ENCODE measurements at places on chromosomes 4 and X.

GRCh38 chr4:14254926-14255325 is 627.4 kb upstream of the BOD1L1 start:
- no peak for DNase-seq

DNA sequence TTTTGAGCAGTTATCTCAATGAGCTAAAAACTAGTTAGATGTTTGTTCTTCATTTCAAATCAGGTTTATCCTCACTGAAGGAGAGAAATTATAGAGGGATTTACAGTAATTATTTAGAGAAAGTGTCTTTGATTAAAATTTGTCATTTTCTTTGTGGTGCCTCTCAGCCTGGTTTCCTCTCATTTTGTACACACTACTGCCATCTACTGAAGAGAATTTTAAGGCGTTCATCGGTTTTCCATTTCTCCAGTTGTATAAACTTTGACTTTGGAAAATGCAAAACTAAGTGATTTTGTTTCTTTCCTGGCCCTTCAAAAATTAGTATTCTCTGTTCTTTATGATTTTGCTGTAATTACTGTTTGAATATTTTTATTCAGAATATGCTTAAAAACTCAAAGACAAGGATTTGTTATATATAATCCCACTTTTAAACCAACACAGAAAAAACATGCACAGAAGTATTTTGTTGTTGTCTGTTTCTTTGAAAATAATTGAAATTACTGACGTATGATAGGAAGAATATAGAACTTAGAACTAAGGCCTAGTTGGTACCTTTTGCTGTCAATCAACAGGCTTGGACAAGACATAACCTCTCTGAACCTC is 34.4 kb upstream of the ANXA3 start:
- peak; percentile 9 for DNase-seq

DNA sequence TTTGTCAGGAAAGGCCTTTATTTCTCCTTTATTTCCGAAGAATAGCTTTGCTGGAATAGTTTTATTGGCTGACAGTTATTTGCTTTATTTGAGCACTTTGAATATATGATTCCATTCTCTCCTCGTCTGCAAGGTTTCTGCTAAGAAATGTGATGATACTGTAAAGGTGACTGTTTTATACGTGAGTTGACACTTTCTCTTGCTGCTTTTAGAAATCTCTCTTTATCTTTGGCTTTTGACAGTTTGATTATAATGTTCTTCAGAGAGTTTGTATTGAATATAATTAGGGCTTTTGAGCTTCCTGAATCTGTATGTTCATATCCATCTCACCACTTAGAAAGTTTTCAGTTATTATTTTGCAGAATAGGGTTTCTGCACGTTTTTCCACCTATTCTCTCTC is 1003.7 kb upstream of the SLIT2 start:
- DNase-seq = no peak

DNA sequence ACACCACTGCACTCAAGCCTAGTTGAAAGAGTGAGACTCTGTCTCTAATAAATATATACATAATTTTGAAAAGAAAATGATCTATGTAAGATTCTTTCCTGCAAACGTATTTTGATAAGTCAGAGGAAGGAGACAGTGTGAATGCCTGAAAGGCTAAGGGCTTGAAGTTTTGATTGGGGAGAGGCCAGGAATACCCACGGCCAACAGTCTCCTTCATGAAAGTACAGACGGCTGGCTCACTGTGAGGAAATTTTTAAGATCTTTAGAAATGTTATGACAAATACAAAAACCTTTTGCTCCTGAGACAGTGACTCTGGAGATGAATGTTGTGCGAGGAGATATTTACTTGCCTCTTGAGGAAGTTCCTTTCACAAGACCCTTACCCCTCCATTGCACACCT is 111.4 kb upstream of the KLHL13 start:
- no peak for DNase-seq

GRCh38 chrX:110180176-110180927 is 137.5 kb downstream of the AMMECR1 start:
- DNase-seq = peak; percentile 32

DNA sequence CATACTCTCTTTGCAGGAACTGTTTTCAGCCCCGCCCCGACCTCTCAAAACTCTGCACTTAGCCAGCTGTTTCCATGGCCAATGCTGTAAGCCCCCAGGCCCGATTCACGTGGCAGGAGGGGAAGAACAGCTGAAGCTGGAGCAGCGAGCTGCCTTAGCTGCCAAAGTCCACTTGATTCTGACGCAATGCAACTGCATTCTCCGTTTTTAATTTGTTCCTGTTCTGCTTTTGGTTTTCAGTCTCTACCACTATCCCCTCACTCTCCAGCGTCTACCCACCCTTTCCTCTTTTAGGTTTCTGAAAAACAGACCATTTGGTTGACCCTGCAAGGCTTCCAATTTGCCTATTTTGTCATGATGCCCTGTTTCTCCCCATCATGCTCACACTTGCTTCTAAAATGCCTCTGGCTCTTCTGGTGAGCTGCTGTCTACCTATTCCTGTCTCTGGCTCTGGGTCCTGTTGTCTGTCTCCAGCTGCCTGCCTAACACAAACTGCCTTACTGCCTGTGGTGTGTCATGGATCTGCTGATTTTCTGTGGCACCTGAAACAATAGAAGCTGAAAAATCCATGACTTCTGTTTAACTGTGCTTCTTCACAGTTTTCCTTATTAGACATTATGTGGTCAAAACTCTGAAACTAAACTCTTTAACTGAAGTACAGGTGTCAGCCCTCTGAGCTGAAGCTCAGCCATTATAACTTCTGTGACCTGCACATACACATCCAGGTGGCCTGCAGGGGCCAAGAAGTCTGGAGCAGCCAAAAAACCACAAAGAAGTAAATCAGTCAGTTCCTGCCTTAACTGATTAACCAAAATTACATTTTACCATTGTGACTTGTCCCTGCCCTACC is 160.5 kb upstream of the AGTR2 start:
- no peak for DNase-seq

- DNase-seq = no peak
Measured at GRCh38 chrX:11414091-11414490, 120.9 kb downstream of the AMELX start.

- no peak for DNase-seq
Measured at GRCh38 chr4:172553216-172553615, 615.4 kb upstream of the GALNT7 start.

DNA sequence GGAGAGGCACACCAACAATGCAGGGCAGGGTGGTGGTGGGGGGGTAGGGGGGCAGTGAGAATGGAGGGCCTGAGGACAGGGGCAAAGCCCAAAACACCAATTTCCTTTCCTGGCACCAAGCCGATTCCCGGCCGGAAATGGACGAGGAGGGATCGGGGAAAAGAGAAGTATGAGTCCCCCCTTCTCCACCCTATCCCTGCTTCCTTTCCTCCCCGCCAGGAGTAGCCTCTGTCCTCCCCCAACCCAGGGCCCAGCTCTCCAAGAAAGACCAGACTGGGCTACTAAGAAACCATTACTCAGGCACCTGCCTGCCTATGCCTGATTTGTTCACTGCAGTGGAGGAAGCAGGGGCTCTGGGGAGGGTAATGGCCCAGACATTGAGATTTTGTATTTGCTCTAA is 402 bp downstream of the CCDC120 start:
- no peak for DNase-seq

- no peak for DNase-seq
Measured at GRCh38 chr4:175776217-175776616, 35.8 kb downstream of the GPM6A start.

- no peak for DNase-seq
Measured at GRCh38 chrX:104565791-104566680, at the start of gene IL1RAPL2. TSS of gene IL1RAPL2 (plus strand) at chrX:104566199.

- DNase-seq = no peak
Measured at GRCh38 chr4:12724510-12724909, 759.6 kb downstream of the RAB28 start.

DNA sequence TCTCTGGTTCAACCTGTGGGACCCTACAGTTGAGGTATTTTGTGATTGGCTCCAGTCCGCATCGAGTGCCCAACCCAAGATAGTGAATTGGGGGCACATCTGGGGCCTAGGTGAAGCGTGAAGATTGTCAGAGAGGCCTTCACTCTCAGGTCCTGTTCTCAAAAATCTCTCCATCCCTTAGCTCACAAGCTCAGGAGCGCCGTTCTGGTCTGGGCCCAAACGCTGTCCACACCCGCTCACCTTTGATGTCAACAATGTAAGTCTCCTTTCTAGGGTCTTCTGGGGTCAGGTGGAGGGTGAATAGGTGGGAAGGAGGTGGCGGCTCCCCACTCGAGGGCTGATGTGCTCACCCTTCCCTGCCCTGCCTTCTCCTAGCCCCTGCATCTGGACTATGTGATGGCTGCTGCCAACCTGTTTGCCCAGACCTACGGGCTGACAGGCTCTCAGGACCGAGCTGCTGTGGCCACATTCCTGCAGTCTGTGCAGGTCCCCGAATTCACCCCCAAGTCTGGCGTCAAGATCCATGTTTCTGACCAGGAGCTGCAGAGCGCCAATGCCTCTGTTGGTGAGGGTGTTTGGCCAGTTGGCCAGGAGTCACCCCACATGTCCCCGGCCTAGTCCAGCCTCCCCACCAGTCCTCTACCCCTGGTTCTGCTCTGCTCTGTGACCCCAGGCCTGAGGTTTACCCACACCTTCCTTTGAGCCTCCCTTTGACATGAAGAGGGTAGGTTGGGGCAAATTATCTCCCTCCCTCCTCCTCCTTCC is 7.6 kb upstream of the CDK16 start:
- no peak for DNase-seq

DNA sequence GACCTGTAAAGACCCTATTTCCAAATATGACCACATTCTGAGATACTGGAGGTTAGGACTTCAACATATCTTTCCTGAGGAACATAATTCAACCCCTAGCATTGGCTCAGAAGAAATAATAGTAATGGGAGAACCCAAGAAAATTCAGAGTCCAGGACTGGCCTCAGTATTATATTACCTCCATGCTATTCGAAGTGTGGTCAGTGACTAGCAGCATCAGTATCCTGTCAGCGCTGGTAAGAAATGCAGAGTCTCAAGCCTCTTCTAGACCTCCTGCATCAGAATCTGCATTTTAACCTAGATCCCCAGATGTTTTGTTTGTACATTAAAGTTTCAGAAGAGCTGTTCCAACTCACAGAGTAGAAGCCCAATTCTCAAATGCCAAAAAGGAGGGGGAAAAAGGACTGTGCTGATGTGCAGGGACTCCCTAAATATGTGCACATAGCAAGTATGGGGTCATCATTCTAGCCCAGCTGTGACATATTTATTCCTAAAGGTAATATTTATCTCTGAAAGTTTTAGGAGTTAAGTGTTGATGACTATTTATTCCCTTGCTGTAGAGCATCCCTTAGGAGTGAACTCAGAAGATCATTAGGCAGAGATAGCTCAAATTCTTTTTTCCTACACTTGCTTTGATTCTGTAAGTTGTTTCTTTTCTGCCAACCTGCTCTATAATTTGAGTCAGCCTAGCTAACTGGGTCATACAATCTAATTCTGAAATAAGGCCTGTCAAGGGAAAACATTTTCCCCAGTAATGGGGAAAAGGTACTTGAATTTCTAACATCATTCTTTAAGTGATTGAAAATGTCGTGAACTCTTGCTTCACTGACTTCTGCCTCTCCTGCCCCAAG is 361.9 kb downstream of the ARHGAP24 start:
- DNase-seq = no peak

DNA sequence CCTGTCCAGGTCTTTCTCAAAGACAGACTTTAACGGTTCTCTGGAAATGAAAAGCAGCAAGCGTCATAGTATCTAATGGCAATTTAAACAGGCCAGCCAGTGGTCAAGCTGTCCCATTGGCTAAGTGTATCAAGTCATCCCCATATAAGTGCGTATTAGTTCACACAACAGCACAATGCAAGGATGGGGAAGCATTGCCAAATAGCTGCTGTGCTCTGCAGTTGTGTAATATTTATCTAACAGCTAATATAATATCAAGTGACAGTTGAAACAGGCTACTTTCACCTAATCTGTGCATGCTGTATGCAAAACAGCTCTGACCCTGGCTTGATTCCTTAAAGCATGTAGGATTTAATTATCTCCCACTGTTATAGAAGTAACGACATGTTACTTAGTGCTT is 134.8 kb upstream of the PPARGC1A start:
- DNase-seq = peak; percentile 43

DNA sequence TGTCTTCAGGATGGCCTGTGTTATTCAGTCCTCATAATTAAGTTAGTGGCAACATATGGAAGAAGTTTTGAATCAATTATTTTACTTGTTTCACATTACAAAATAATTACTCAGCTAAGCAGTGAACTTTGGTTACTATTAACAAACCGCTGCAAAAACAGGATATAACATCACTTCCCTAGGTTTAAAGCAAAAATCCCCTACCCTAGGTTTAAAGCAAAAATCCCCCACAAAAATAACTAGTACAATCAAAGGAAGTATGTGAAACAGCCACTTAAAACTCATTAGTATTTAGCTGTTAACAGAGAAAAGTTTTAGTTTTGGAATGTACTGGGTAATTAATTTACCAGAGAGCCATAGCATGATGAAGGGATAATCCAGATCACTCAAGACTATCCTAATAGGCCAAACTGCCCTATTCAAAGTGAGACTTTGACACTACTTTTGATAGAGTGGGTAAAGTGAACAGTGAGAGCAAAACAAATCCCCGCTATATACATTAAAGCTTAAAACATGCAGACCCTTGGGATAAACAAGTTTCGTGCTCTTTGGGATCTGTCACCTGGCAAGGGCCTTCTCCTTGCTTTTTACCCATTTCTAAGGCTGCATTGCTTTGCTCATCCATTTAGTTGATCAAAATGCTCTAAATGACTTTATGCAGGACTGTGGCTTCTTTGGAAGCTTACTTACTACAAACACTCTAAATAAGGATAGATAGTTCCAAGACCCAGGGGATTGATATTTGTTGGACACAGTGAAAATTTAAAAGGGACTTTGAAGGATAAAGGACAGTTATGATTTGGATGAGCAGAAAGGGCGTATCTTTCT is 36.4 kb upstream of the GPR174 start:
- DNase-seq = no peak

GRCh38 chr4:12041828-12042227 is 613.1 kb upstream of the HS3ST1 start:
- DNase-seq = no peak

DNA sequence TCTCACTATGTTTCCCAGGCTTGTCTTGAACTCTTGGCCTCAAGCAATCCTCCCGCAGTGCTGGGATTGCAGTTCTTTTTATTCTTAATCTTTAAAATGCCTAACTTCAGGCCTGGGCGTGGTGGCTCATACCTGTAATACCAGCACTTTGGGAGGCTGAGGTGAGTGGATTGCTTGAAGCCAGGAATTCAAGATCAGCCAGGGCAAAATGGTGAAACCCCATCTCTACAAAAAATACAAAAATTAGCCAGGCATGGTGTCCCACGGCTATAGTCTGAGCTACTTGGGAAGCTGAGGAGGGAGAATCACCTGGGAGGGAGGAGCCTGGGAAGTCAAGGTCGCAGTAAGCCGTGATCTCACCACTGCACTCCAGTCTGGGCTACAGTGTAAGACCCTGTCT is 45.9 kb downstream of the PLS3 start:
- no peak for DNase-seq

GRCh38 chrX:154478728-154479622 is at the start of gene LAGE3:
TSS of gene LAGE3 (minus strand) at chrX:154479281. CDS start at chrX:154478915, 366 bp downstream.
- DNase-seq = peak; percentile 53

- no peak for DNase-seq
Measured at GRCh38 chrX:7996414-7996813, 69.2 kb upstream of the PNPLA4 start.

All from fibroblast of skin of left biceps (primary cell).